KG1 (cell line): ENCODE measurements at places on chromosomes 16 and 17.

DNA sequence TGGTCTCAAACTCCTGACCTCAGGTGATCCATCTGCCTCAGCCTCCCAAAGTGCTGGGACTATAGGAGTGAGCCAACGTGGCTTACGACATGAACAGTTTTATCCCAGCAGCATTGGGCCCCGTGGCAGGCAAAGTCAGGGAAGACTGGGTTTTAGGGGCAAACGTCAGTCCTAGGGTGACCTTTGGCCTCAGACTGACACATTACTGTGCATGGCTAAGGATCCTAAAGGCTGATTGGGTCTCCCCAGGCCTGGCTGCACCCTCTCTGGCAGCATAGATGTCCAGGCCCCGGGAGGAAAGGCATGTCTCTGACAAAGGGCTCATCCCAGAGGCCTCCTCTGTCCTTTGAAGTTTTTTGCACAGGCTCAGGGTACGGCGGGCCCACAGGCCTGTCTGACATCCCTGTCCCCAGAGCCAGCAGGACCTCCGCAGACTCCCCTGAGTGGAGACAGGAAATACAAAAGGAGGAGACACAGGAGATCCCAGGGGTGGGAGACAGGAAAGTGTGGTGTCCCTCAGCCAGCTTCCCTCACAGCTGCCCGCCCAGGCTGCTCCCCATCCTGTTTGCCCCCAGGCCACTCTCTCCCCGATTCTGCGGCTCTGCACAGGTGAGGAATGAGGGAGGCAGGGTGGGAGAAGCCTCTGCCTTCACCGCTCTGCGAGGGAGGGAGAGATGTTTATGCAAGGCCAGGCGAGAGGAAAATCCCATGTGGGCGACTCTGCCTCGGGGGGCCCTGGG, 54.5 kb upstream of the MTSS2 start:
- no peak for DNase-seq

GRCh38 chr16:55513616-55514015, 4.7 kb downstream of the LPCAT2 start:
- no peak for DNase-seq

DNA sequence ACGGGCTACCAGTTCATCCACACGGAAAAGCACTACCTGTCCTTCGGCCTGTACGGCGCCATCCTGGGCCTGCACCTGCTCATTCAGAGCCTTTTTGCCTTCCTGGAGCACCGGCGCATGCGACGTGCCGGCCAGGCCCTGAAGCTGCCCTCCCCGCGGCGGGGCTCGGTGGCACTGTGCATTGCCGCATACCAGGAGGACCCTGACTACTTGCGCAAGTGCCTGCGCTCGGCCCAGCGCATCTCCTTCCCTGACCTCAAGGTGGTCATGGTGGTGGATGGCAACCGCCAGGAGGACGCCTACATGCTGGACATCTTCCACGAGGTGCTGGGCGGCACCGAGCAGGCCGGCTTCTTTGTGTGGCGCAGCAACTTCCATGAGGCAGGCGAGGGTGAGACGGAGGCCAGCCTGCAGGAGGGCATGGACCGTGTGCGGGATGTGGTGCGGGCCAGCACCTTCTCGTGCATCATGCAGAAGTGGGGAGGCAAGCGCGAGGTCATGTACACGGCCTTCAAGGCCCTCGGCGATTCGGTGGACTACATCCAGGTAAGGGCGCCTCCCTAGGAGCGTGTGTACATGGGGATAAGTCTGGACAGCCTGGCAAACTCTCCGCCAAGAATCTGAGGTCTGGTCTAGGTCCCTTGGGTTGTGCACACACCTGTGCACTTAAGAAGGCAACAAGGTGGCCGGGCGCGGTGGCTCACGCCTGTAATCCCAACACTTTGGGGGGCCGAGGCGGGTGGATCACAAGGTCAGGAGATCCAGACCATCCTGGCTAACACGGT, 4.2 kb downstream of the HAS3 start:
- DNase-seq, result no peak

GRCh38 chr16:66848172-66848571, 4.0 kb downstream of the CA7 start:
- DNase-seq, result no peak

- DNase-seq, result no peak
Observed at GRCh38 chr16:14302399-14303181, 231.5 kb downstream of the MRTFB start.

DNA sequence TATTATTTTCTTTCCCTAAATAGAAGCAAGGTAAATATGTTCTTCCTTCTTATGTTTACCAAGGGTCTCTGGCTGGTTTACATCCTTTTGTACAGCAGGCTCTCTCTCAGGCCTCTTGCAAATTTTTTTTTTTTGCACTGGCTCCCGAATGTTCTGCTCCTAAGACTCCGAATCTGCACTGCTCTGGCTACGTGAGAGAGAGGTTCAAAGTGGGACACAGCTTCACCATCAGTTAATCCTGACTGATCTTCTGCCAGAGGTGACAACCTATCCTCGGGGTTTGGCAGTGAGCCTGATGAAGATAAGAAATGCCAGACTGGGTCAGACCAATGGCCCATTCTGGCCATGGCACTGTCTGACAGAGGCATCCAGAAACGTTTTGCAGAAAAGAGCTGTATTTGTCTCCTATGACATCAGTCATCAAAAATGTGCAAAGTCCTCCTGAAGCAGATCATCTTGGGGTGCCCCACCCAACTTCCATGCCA, 136.9 kb downstream of the GRIN2A start:
- no peak for DNase-seq

DNA sequence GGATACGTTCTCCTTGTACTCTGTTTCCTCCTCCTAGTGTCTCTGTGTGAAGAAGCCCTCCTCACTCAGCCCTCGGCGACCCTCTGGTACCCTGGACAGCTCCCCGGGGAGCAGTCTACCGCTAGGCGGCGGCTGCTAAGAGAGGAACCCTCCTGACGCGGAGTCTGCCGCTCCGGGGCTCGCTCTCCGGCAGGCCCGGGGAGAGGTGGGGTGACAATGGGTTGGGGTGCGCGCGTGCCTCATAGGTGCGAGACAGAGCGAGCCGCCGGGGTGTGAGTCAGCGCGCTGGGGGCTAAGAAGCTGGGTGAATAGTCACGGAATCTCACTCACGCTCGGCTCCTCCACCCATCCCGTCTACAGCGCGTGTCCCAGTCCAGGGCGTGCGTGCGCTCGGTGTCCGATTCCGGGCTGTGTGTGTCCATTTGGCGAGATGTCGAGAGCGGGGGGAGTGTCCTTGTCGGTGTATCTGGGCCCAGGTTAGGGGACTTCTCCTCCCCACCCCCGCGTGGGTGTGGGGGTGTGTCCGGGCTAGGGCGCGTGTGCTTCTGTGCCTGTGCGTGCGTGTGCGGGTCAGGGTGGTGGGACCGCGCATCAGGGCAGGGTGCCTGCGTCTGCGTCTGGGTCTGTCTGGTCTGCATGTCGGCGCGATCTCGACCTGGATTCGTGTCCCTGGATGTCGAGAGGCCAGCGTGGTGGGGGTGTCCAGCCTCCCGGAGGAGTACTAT, 577 bp upstream of the HS3ST2 start:
- DNase-seq, result peak; percentile 4

DNA sequence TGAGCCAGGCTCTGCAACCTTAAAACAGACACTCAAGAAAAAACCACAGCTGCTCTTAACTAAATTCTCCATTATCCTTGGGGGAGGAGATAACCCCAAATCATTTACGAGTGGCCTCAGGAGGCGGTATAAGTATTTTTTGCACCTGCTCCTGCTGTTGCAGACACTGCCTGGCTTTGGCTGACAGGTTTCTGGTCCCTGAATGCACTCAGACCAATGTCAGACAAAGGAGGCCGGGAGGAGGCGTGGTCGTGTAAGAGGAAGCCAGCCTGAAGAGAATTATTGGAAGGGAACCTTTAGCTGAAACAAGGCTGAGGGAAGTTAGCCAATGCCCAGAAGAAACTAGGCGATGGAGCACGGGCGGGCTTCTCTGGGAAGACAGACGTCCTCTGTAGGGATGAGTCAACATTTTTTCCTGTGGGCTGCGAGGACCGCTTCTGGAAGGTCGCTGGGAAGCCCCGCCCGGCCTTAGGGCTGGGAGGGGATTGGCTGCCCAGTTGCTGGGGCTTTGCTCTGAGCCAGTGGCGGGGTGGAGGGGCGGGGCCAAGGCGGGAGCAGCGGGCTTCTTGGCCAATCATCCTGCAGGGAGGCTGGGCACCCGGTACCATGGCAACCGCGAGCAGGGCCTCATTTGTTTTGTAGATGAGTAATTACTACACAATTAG, 82.3 kb downstream of the CCDC182 start:
- no peak for DNase-seq

- DNase-seq, result no peak
Observed at GRCh38 chr16:14486520-14487303, 143.3 kb downstream of the PARN start.

DNA sequence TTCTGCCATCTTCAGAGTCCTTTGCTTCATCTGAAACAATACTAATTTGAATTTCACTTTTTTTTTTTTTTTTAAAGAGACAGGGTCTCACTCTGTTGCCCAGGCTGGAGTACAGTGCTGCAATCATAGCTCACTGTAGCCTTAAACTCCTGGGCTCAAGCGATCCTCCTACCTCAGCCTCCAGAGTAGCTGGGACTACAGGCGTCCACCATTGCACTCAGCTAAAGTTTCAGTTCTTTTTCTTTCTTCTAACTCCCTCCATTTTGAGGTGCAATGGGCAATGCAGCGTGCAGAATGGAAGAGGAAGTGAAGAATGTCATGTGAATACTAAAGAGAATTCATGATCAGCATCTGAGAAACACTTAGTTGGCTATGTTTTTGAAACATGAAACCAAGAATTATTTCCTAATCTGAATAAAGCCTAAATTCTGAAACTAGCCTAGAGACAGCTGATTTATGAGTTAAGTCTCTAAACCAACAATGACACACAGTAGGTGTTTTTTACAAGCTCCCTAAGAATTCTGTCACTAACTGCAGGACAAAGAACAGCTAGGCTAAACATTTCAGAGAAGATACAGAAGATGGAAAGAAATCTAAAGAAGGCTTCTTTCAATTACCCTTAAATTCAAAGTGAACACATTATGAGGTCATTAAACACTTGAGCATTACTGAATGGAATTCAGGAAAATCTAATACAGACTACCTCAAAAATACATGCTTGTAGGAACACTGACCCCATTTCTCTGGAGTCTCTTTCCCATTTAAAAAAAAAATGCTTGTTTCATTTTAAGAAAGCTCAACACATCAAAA, 21.0 kb downstream of the SNN start:
- DNase-seq, result no peak

GRCh38 chr17:81237591-81238489, 1.0 kb downstream of the TEPSIN start:
- DNase-seq, result no peak

DNA sequence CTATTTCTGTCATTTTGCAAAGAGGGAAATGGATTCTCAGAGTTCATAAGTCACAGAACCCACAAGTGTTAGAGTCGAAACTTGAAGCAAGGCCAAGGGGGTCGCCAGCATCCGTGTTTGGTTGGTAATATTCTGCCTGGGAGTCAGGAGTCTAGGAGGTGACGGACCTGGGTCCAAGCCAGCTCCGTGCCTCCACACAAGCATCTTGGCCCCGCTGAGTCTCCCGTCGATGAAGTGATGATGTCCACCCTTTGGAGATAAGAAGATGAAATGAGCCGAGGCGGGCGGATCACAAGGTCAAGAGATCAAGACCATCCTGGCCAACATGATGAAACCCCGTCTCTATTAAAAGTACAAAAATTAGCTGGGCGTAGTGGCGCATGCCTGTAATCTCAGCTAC, 53.2 kb upstream of the TNRC6C start:
- DNase-seq, result no peak

GRCh38 chr17:58944166-58944565, 162.5 kb downstream of the TRIM37 start:
- no peak for DNase-seq

- no peak for DNase-seq
Observed at GRCh38 chr16:9151597-9151996, 60.2 kb downstream of the HAPSTR1 start.

GRCh38 chr16:23842137-23842600, 6.4 kb downstream of the PRKCB start:
- DNase-seq, result no peak

DNA sequence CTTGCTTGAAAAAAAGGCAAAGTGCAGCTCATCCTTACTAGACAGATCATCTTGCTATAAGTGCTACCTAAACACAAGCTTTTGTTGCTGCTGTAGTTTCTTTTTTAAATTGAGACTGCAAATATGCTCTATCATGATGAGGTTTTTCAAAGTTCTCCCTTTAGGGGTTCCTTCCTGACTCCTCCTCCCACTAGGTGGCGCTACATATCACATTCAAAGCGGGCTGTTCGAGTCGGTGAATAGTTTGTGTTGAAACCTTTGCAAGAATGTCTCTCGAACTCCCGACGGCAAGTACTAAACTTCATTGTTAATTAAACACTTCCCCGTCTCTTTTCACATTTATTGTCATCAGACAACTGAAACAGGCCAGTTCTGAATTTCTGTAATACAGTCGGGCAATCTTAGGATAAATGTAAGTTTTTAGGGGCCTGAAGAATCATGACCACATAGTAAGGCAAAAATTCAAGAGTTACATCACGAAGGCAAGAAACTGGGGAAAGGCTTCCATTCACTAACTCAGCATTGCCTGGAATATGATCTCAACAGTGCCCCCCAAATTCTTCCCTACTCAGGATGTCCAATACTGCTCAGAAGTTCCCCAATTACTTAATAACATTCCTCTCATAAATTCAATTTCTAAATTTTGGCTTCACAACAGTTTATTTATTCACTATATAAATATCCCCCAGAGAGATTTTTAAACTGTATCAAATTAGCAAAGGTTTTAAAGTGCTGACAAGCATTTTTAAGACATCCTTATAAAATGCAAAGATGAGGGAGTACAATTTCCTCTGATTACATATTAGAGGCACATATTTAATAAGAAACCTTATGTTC, 6.7 kb downstream of the HS3ST3A1 start:
- peak; percentile 43 for DNase-seq

DNA sequence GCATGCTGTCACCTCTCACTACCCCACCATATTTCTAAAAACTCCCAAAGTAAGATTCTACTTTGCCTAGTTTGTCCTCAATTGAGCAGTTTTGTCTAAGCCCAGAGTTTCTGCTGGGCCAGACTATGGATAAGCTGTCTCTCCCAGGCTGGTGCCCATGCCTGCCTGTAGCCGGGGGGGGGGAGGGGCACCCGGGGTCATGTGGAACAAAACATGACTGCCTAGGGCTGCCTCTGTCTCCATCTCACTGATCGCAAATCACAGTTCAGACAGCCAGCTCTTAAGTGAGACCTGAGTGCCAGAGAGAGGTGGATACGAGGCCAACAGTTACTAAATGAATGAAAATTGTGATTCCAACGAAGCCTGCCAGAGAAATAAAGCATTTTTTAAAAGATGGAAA, 78.8 kb upstream of the RPRML start:
- DNase-seq, result no peak
